ENCODE measurements at places on chromosomes 1 and 21.
A peak's percentile ranks its signal among the peaks of the same experiment; 100 is the strongest.

GRCh38 chr21:22842875-22843274, 1844.7 kb downstream of the NCAM2 start:
- DNase-seq = no peak

- no peak for DNase-seq
Observed at GRCh38 chr1:27292106-27292505, 29.9 kb upstream of the TMEM222 start.

DNA sequence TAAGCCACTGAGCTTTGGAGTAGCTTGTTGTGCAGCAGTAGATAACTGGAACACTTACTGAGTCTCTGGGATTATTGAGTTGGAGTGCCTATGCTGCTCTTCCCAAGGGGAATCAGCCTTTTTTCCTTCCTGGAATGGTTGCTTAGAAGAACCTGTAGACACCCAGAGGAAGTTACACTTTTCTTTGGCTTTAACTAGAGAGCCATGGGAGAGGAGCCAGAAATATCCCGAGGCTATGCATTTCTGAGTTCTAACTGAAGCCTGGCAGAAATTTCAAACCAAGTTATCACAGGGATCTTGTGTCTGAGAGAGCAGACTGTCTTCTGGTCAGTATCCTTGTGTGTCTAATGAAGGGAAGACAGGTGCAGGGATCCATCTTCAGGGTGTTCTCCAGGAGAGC, 28.3 kb downstream of the LAMC1 start:
- no peak for DNase-seq

DNA sequence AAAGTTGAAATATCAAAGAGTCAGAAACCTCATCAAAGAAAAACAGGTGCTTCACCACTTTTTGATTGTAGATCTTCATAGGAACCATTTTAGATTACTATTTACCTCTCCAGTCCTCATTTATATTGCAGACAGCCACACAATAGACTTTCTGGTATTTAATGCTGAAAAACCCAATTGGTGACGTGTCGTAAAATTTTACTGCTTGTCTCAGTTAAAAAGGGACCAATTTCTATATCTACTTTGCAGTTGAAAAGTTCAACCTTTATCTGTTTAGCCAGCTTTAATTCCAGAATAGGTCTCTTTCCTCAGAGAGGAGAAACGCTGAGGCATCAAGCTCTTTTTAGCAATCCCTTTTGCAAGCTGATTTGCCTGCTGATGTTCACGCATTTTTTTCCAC, 1722.4 kb downstream of the PLA2G4A start:
- no peak for DNase-seq

- DNase-seq = no peak
Observed at GRCh38 chr1:77757603-77758002, 2.0 kb downstream of the USP33 start.

GRCh38 chr1:203558064-203558760, 64.3 kb downstream of the OPTC start:
- DNase-seq = no peak

GRCh38 chr1:204084247-204084772, 11.4 kb downstream of the SOX13 start:
- DNase-seq = no peak

- DNase-seq = no peak
Observed at GRCh38 chr1:49226758-49227157, 450.1 kb upstream of the BEND5 start.

GRCh38 chr21:34243562-34243961, 120.2 kb upstream of the KCNE2 start:
- peak; percentile 43 for DNase-seq

- DNase-seq = no peak
Observed at GRCh38 chr1:67759066-67759465, 74.1 kb downstream of the GADD45A start.

DNA sequence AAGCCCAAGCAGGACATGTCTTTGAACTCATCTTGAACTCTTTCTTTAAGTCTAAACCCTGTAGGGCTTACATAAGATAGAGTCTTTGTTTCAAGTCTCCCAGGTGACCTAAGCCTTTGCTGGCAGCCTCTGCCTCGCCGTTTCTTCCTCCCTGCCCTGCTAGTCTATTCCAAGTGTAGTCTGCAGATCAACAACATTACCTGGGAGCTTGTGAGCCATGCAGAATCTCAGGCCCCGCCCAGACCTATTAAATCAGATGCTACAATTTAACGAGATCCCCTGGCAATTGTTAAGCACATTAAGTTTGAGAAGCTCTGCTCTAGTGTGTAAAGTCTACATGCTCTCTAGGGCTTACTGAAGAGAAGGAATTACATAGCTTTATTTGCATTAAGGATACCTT, 271.6 kb downstream of the PBX1 start:
- no peak for DNase-seq

All from CD4-positive, alpha-beta T cell treated with Interleukin-4 for 1 hour (primary cell).